ENCODE measurements at places on chromosomes 5 and 9.
A peak's percentile ranks its signal among the peaks of the same experiment; 100 is the strongest.

GRCh38 chr5:78126536-78126935 lies 168.0 kb downstream of the AP3B1 start:
- no peak for DNase-seq

DNA sequence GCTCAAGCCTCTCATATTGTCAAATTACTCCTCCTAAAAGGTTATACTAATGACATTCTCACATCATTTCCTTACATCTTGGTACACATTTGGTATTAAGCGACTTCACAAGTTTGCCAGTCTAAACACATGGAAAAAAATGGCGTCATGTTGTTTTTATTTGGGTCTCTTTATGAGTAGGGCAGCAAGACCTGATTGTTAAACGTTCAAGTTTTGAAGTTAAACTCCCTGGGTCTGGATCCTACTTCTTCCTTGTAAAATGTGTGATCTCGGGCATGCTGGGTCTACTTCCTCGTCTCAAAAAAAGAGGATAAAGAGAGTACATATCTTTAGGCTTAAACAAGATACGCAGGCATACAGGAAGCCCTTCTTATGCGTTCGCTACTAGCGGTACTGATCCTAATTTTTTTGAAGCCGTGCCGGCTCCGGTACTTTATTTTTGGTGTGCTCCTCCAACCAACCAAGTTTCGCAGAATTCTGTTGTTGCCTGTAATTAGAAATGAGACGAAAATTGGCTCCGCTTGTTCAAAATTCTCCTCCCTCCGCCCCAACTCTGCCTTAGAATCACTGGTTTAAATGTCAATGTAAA lies 596 bp upstream of the CDC37L1 start:
- DNase-seq = peak; percentile 71

- peak; percentile 77 for DNase-seq
Measured at GRCh38 chr9:128098297-128099230, 29.0 kb downstream of the PTGES2 start.

DNA sequence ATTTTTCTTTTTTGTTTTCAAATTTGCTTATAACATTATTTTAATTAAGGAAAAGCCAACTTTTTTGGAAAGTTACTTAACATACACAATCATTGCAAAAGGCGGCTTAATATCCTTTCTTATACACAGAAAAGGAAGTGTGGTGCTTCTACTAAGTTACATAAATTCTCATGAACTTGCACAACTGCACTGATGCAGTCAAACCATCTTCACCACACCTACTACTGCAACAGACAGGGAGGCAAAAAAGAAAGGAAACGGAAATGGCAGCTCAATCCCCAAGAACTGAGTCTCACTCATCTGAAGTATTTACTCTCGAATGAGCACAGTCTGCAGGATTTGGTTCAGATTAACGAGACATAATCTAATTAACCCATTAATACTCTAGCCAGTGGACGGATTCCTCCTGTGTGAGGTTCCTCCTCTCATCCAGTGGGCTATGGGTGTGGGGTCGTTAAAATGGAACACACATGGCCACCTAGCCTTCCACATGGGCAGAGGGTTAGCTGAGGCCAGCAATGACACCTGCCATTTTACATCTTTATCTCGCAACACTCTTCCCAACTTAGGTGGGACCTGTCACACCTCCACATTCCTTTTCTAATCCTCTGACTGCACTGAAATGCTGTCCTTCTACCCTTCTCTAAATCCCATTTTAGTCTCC lies 30.0 kb downstream of the GOLM1 start:
- no peak for DNase-seq

- no peak for DNase-seq
Measured at GRCh38 chr9:106974341-106974740, 111.4 kb downstream of the ZNF462 start.

DNA sequence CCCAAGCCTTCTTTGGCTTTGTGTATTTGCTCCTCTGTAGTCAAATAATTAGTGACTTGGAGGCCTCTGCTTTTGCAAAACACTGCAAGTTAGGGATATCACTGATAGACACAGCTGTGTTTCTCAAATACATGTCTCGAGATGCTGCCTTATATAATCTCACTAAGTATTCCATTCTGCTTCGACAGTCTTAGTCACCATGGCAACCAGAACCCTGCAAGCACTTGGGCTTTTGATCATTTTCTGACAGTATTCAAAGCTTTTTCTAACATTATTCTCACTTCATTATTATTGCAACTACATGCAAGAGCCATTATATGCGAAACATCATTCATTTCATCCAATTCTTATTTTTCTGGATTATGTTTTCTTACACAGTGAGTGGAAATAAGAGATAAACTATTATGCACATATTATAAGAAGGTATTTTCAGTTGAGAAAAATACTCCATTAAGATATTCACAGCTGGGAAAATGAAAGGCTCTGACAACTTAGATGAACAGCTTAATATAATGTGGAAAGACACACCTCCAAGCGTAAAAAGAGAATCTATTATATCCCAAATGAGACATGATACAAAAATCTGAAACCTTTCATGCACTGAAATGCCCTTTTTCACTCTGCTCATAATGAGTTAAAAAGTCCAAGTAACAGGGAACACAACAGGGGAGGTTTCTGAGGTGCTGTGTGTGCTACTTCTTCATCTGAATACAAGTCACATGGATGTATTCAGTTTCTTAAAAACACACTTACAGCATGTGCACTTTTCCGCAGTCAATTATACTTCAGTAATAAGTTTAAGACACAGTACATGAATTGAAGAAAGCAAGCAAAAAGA lies 93.9 kb downstream of the SCAI start:
- no peak for DNase-seq

GRCh38 chr5:116037236-116037822 lies 5.1 kb downstream of the ARL14EPL start:
- no peak for DNase-seq

GRCh38 chr5:127229185-127229889 lies 61.3 kb upstream of the MEGF10 start:
- peak; percentile 83 for DNase-seq

DNA sequence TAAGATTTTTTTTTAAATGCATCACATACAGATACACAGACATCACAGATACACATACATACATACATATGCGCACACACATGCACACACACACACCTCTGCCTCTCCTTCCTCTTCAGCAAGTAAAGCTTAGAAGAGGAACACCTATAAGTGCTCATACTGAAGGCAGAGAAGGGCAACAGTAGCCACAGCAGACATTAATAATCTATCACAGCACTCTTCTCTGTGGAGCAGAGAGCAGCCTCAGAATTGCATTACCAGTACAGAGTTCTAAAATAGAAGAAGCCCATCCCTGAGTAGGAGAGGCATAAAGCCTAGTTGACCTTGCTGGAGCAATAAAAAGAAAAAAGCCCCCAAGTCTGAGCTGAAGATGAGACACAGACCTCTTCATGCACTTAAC lies 110.6 kb downstream of the MLLT3 start:
- no peak for DNase-seq

All from CD4-positive, CD25-positive, alpha-beta regulatory T cell (primary cell).